ENCODE measurements at places on chromosomes 6 and 20.

DNA sequence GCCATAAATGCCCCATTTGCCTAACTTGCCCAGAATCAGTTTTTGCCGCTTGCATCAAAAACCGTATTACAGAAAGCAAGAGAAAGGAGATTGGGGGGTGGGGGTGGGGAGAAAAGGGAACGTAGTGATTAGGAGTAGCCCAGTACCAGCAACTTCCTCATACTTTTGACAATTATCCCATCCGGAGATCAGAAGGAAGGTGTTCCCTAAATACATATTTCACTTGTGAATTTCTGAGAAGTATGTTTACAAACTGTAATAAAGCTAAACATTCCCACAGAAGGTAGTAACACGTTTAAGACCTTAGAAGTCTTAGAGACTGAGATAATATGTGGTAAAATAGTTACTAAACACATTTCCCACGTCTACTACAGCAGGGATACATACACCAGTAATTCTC lies 14.5 kb downstream of the PREP start:
- no peak for DNase-seq

GRCh38 chr6:127186889-127187288 lies 68.4 kb downstream of the RSPO3 start:
- DNase-seq, result peak; percentile 53

DNA sequence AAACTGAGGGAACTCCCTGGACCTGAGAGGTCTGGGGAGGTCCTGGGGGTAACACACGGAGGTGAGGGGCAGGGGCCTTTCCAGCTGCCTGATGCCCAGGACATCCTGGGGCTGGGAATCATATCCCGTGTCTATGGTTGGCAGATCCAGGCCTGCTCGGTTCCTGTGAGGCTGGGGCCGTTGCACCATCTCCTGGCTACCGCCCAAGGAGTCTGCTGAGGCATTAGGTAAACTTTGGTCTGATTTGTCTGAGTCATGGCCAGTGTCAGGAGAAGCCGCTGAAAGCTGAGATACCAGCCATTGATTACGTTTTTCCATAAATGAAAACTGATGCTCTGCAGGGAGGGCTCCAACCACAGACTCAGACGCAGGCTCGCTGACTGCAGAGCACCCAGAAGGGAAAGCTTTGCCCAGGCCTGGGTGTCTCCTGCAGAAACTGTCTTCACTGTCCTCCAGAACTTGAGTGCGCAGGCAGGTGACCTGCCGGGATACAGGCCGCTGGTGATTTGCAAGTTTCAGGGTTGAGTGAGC lies 14.2 kb downstream of the TRAF3IP2 start:
- DNase-seq, result no peak

DNA sequence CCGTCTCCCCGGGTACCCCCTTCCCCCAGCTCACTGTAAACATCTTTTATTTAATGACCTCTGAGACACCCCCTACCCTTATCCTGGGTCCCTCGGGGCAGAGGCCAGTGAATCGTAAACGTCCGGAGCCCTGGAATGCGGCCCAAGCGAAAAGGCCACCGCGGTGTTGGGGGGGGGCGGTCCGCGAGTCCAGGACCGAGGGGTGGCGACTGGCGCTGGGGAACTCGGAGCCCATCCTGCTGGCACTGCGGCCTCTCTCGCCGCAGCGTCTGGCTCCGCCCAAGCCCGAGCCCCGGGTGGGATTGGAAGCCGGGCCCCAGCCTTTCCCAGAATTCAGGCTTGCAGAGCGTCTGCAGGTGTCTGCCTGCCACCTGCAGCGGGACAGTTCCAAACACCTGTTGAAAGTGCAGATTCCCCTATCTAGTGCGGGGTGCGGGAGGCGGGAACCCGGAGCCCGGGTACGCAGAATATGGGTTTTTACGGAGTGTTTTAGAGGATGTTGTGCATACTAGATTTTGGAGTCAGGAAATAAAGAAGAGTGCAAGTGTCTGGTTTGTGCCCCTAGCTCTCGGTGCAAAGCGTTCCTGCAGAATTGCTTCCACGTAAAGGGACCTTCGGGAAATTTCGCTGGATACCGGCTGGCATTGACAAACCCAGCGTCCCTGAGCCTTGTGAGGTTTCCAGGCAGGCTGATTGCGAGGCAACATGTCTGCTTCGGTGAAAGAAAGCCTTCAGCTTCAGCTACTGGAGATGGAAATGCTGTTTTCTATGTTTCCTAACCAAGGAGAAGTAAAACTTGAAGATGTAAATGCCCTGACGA lies 800 bp downstream of the RWDD2A start:
- DNase-seq, result peak; percentile 43

- DNase-seq, result peak; percentile 46
Measured at GRCh38 chr6:105402090-105402938, 568 bp downstream of the PREP start.

DNA sequence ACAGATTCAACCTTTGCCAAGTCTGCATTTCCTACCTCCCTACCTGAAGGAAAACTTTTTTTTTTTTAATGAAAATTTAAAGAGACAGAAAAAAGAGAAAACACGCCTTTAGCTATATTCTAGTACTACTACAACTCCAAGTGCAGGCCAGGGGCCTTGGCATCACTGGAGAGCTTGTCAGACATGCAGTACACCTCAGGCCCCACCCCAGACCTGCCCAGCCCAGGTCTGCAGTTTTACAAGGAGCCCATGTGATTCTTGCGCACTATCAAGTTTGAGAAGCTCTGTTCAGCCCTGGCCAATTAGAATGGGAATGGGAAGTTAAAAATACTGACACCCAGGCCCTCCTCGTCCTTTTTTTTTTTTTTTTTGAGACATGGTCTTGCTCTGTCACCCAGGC lies 85.0 kb downstream of the NFATC2 start:
- DNase-seq, result no peak

GRCh38 chr6:104256646-104257045 lies 603.1 kb downstream of the HACE1 start:
- no peak for DNase-seq

- no peak for DNase-seq
Measured at GRCh38 chr6:149122850-149123821, 194.4 kb upstream of the TAB2 start.

- DNase-seq, result no peak
Measured at GRCh38 chr6:96794980-96795379, 42.3 kb downstream of the GPR63 start.

- DNase-seq, result no peak
Measured at GRCh38 chr20:58374027-58374850, 14.8 kb upstream of the VAPB start.

- DNase-seq, result no peak
Measured at GRCh38 chr20:35967979-35968640, at the start of gene CNBD2. CNBD2 (plus strand) TSS chr20:35968590; CDS start chr20:35968763, 173 bp downstream.

DNA sequence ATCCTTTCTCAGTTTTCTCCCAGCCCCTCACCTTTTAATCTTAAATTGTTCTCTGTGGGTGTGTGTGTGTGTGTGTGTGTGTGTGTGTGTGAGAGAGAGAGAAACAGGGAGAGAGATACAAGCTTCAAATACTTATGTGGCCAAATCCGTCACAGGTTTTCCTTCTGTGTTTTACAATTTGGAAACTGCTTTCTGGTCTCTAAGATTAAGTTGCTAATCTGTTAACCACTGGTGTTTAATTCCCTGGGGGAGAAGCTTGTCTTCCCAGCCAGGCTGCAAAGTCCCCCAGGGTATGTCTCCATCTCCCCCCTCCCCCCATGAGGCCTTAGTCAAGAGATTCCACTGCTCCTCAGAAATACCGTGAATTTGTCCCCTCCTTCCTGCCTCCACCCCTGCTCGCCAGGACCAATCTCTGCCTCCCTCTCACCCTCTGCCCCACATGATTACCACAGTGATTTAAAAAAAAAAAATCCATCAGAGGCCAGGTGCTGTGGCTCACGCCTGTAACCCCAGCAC lies 49.0 kb downstream of the RIPOR3 start:
- no peak for DNase-seq

DNA sequence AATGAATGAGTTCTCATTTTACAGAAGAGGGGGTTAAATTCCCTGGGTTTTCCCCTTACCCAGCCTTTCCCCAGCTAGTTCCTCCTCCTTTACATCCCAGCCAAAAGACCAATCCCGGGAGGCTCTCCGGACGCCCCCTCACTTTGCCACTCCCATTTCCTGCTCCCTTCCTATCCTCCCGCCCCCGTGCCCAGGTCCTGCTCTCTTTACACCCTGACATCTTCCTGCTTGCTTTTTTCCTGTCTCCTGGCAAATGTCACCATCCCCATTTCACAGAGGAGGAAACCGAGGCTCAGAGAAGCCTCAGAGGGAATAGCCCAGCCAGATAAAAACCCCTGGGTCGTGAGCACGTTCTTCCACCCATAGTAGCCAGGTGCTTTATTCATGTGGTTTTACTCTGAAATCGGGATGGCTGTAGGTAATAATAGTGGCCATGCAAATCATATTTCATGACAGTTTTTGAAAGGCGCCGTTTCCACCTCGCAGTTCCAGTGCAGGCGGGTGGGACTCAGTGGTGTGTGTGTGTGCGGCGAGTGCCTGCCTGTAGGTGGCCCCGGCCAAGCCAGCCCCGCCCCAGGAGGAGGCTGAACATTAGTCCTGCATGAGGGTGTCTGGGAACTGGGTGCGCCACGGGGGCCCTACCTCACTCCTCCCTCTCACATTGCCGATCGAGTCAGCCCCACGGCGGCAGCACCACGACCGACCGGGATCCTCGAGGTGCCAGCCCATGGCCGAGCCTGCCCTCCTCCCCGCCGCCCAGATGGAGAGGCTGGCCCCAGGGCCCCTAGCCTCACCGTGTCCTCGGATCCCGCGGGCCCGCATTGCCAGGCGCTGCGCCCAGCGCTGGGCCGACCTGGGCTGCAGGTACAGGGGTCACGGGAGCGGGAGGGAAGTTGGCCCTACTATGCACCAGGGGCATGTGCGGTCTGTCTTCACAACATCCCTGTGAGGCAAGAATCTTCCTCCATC lies at the start of gene ARHGAP40:
ARHGAP40 (plus strand) TSS at position 594 of the 969 bp plus-strand sequence.
- DNase-seq, result no peak

DNA sequence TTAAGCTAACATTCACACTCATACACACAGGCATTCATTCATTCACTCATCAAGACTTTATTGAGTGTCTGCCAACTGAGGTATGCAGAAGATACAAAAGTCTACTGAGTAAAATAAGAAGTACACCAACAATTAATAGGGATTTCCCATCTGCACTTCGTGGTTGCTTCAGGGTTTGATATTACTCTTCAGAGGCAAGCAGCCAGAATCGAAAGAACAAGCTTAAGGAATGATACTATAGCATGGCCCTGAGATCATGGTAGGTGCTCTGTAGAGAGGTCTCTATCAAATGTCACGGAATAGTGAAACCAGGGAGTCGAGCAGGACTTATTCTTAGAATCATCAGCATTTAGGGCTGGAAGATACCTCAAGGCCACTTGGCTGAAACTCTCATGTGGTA lies 135.4 kb downstream of the NRN1 start:
- no peak for DNase-seq

DNA sequence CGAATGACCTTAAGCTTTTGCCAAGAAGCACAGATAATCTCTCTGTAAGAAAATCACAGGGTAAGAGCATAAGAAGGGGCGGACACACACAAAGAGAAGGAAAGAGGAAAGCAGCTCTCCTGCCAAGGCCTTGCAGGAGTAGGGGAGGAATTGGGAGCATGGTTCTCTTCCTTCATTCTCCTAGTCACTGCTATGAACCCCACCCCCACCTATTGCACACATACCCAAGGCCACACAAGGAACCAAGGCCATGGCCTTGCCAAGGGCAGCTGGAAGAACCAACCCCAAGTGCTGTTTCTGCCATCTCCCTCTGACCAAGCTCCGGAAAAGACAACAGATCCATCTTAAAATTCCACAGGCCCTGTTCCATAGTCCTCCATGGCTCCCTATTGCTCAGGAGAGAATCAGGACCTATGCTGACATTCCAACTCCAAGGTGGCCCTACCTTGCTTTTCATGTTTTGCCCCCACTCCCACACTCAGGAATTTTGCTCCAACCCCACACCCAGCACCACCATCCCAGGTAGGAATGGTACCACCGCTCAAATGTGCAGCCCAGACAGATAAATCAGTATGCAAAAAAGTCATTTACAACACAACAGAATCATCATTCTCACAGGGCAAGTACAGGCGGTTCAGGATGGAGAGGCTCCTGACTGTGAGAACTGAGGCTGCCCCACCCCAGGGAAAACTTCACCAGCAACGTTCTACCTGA lies 31.3 kb downstream of the TRAM2 start:
- no peak for DNase-seq

GRCh38 chr20:40997116-40997515 lies 31.5 kb upstream of the TOP1 start:
- DNase-seq, result no peak

DNA sequence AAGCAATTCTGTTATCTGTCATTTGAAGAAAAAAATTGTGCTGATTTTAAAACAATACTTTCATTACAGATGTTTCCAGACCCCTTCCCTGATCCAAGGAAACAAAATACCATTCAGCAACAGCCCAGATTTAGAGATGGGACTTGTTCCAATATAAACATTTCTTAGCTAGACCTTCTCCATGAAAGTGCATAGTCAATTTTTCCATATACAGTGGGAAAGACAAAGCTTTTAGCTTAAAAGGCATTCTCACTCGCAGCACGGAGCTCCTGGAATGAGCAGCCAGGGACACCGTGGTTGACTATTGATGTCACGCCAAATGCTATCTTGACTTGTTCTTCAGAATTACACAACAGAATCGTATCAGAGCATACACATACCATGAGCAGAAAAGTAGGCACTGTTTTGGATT lies 21.5 kb downstream of the LAMA4 start:
- no peak for DNase-seq

GRCh38 chr6:66623050-66623449 lies 916.0 kb upstream of the EYS start:
- DNase-seq, result no peak

DNA sequence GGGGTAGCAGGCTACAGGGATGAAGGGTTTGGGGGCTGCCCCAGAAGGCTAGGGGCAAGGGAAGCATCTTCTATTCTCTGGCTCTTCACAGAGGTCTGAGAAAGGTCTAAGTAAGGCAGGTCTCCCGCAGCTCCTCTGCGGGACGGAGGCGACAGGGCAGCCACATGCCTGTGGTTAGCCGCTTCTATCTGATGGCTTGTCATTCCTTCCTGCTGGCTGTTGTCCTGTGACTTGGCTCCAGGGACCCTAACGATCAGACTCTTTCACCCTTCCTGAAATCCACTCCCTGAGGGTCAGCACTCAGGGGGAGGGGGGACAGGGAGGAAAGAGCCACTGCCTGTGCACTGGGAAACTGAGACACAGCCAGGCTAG lies 673 bp downstream of the CST7 start:
- peak; percentile 17 for DNase-seq

DNA sequence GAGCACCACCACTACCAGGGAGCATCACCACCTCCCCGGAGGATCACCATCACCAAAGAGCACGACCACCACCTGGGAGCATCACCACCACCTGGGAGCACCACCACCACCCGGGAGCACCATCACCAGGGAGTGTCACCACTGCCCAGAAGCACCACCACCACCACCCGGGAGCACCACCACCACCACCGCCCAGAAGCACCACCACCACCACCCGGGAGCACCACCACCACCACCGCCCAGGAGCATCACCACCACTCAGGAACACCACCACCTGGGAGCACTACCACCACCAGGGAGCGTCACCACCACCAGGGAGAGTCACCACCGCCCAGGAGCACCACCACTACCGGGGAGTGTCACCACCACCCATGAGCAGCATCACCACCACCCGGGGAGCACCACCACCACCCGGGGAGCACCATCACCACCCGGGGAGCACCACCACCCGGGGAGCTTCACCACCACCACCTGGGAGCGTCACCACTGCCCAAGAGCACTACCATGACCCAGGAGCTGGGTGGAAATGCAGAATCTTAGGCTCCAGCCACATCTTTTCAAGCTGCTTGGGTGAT lies 237.3 kb downstream of the SOD2 start:
- no peak for DNase-seq

GRCh38 chr20:19940988-19941460 lies 76.1 kb upstream of the NAA20 start:
- no peak for DNase-seq
